ENCODE measurements at places on chromosomes 5 and 9.

DNA sequence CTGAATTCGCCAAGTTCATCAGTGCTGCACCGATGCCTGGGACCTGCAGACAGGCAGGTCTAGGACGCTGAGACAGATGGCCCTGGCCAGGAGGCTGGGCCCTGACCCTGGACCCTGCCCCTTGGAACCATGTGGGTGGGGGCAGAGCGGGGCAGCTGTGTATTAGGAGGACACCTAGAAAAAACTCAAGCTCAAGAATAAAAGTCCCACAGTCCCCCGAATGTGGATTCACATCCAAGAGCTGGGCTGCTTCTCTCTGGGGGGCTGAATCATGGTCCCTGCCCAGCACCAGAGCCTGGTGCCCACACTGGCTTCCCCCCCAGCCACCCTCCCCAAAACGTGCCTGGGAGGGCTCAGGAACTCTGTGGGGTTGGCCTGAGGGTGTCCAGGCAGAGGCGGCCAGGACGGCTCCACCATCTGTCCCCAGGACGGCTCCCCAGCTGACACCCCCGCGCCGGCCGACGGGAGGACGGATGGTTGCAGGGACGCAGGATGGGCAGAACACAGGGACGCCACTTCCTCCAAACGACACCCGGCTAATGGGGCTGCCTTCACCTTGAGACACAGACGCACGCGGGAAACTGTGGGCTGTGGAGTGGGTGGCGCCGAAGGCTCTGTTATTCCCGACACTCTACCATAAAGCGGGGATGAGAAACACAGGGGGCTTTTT lies 34.9 kb downstream of the EXD3 start:
- DNase-seq = no peak

GRCh38 chr5:125652761-125653160 lies 770.4 kb upstream of the GRAMD2B start:
- DNase-seq = no peak

- DNase-seq = no peak
These were observed 99.6 kb downstream of the ASTN2 start for GRCh38 chr9:117315236-117315635.

GRCh38 chr9:115615821-115616665 lies 498.1 kb upstream of the TNC start:
- no peak for DNase-seq

GRCh38 chr5:169071-169727 lies 22.1 kb upstream of the LRRC14B start:
- no peak for DNase-seq

GRCh38 chr5:111028865-111029264 lies 42.6 kb upstream of the TSLP start:
- DNase-seq = no peak

DNA sequence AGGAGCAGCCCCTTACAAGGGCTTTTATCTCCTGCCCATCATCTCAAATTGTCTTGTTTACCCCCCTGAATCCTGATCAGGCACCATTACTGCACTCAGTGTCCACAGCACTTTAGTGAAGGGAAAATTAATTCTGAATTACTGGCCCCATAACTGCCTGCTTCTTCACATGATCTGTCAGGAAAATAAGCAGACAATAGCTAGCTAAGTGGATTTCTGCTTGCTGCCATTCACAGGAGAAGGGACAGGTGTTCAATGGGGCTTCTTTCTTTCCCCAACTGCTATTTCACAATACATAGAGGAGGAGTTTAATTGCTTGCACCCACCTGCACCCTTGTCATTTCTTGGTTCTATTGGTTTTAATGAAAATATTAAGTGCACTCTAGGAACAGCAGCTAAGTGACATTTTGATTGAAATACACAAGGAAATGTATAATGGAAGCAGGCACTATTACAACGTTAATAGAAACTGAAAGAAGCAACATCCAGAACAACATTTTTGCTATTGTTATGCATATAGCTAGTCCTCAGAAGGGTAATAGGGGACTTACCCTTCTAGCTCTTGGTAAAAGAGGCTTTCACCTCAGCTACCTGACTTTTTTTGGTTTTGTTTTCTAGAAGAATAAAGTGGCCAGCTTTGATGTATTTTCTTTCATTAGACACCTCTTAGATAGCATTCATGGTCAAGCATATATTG lies 599.3 kb upstream of the TLE4 start:
- DNase-seq = no peak

DNA sequence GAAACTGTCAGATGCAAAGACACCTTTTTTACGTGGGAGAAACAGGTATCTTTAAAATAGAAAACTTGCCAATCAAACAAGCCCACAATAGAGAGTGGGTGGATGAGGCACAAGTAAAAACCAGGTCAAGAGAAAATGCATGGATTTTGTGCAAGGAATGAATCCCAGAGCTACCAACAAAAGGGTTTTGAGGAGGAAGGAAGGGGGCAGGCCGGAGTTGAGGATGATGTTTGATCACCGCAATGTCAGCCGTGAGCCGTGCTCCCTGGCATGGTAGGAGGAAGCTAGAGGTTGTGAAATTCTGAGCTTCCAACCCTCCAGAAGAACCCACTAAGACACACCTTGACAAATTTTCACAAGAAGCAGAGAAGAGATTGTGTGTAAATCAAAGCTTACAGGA lies 53.2 kb downstream of the HRH2 start:
- no peak for DNase-seq

GRCh38 chr5:136193322-136193935 lies 467 bp upstream of the SMIM32 start:
- DNase-seq = no peak

DNA sequence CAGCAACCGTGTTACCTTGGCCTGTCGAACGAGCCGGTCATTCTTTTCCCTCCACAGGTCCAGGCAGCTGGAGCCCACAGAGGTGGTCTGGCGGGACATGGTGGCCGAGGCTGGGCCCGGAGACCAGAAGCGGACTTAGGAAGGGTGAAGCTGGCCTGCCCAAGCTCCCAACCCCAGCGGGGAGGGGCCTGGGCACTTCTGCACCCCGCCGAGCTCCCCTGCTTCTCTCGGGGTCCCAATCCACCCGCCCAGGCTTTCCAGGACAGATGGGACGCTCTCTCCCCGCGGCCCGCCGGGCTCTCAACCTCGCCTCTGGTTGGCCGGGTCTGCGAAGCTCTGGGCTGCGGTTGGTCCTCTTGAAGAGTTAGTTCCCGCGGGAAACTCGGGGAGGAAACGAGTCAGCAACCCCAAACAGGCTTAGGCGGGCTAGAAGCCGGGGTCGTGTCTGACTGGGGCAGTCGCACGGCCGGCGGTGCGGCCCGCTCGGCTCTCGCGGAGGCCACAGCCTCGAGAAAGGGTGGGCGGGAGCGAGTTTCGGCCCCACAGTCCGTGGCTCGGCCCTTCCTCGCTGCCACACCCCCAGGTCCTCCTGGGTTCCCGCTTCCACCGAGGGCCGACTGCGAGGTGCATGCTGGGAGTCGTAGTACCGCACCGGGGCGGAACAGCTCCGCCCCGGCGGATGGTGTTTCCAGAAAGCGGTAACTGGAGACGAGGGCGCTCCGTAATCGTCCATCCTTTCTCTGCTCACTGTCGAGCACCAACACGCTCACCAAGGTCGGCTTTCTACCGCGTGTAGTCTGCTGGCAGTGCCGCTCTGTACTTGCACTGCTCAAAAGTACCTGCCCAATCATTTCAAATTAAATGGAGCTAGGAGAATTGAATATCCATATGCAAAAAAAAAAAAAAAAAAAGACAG lies at the start of gene FANCG:
TSS of gene FANCG (minus strand) at position 517 of the 916 bp plus-strand sequence. CDS start at position 99, 418 bp downstream.
- DNase-seq = peak; percentile 90

- DNase-seq = no peak
These were observed 4.5 kb downstream of the ST6GALNAC4 start for GRCh38 chr9:127912296-127912695.

DNA sequence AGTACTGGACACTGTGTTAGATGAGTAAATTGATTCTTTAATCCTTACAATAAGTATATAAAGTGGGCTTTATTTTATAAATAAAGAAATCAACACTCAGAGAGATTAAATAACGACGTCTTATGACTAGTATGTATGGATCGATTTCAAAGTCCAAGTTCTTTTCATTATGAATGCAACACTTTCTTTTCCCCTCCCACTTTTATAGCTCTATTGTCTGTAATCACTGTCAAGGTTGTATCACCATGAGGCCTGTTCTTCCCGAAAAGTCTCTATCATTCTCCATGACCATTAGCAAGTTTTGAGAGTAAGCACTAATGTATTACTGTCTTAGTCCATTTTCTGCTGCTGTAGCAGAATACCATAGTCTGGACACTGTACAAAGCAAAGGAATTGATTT lies 228.4 kb downstream of the TLR4 start:
- no peak for DNase-seq

- peak; percentile 46 for DNase-seq
These were observed 74.7 kb downstream of the FGF1 start for GRCh38 chr5:142611154-142611553.

DNA sequence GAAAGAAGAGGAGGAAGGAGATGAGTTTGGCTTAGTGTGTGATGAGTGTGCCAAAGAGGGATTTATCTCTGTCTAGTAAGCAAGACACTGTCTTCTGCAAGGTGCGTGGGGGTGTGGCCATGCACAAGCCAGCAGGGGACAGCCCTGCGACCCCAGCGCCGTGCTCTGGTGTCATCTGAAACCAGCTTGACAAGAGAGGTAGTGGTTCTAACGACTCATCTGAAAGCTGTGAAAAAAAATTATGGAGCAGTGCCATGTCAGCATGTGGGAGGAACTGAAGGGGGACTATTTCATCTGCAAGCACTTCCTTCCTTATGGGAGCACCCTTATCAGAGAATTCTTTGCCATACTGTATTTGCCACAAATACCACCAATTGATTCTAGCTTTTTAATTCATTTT lies 398.6 kb downstream of the PSAT1 start:
- no peak for DNase-seq

- no peak for DNase-seq
These were observed 244.7 kb downstream of the COMMD10 start for GRCh38 chr5:116329503-116329902.

Data from GM12891 (cell line).